ENCODE measurements at places on chromosomes 3 and 15.

GRCh38 chr15:97504031-97504792, 456.3 kb upstream of the ARRDC4 start:
- H3K36me3 ChIP-seq = no peaks in the 10 kb centered on the region
- DNase-seq = peak; percentile 39
- no peaks in the 10 kb centered on the region for H3K27me3 ChIP-seq
- no peaks in the 10 kb centered on the region for H3K4me1 ChIP-seq

GRCh38 chr15:51750792-51751696, at the start of gene TMOD2:
Gene TMOD2, plus strand, starts transcription at chr15:51751597. Its CDS starts 14,845 bp downstream, at chr15:51766442.
- peak within 1 kb of the TSS; percentile 95 for H3K4me3 ChIP-seq
- no peak within 1 kb of the TSS for H3K27ac ChIP-seq
- no peaks in the 10 kb centered on the region for H3K36me3 ChIP-seq
- peaks cover 8% of the 10 kb centered on the region for H3K4me1 ChIP-seq
- peaks cover 59% of the 10 kb centered on the region for H3K27me3 ChIP-seq

- no peaks in the 10 kb centered on the region for H3K36me3 ChIP-seq
- H3K4me3 ChIP-seq = no peak overlapping the region
- H3K27ac ChIP-seq = no peak overlapping the region
- no peaks in the 10 kb centered on the region for H3K27me3 ChIP-seq
- H3K4me1 ChIP-seq = no peaks in the 10 kb centered on the region
Measured at GRCh38 chr3:139694542-139694941, 16.8 kb upstream of the NMNAT3 start.

DNA sequence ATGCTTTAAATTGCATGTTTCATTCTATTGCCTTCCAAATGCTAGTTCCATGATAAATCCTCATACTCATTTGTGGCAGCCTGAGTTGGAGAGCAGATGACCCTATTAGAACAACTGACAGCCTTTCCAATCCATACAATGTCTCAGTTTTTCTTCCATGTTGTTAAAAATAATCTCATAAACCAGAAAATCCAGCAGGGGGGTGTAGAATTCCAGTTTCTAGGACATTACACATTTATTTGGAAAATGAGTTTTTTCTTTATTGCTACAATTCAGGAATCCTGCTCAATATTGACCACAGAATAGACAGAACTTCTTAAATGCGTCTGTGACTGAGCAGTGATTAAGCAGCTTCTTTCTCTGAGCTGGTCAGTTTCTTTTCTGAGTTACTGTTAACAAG, 174.2 kb upstream of the ATP10A start:
- H3K4me1 ChIP-seq = no peaks in the 10 kb centered on the region
- H3K27me3 ChIP-seq = no peaks in the 10 kb centered on the region
- no peak for DNase-seq

- H3K36me3 ChIP-seq = no peaks in the 10 kb centered on the region
- DNase-seq = no peak
- peak overlapping the region; percentile 74 for H3K27ac ChIP-seq
Measured at GRCh38 chr3:184377374-184377773, 633 bp downstream of the THPO start.

GRCh38 chr3:144039661-144040060, 68.0 kb downstream of the DIPK2A start:
- H3K27ac ChIP-seq = no peak overlapping the region
- no peaks in the 10 kb centered on the region for H3K27me3 ChIP-seq
- H3K4me1 ChIP-seq = no peaks in the 10 kb centered on the region
- no peak overlapping the region for H3K4me3 ChIP-seq
- no peak for DNase-seq

DNA sequence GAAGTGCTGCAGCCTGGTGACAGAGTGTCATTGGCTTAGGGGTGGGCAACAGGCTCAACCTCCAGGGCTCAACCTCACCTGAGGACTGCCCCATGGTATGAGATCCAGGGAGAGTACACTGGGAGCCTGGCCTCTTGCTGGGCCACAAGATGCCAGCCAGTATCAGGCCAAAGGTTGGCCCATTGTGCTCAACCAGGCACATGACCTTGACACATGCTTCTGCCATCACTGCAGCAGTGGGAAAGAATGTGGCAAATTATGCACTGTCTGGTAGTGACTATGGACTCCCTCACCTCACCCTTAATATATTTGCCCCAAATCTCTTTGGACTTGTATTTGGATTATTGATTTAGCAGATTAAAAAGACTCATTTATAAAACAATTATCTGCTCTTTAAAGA, 233.9 kb upstream of the GOLGA6L4 start:
- no peak overlapping the region for H3K27ac ChIP-seq
- H3K27me3 ChIP-seq = no peaks in the 10 kb centered on the region
- no peaks in the 10 kb centered on the region for H3K36me3 ChIP-seq
- no peak overlapping the region for H3K4me3 ChIP-seq
- H3K4me1 ChIP-seq = no peaks in the 10 kb centered on the region

DNA sequence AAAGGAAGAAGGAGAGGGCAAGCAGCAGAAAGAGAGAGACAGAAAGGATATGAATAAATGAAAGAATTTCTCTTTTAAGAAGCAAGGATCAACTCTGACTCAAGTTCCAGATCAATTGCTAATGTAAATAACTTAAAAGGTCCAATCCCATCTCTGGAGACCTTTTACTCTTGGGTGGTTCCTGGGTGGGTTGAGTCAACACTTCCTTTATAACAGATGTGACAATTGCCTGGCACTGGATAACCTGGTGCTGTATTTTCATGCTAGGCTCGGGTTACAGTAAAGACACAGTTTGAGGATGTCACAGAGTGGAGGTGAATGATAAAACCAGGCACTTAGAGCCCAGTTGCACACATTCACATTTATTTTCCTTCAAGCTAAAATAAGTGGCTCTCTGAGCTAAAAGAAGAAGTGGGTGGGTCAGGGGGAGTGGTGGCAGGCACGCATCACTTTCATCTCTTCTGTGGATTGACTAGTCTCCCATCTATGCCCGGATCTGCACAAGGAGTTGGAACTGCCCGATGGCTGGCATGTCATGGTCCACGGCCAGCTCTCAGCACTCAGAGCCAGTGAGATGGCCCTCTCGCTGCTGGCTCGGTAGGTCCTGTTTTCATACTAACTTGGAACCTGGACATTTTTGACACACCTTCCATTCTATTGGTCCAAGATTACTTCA, 465.8 kb downstream of the FOXP1 start:
- no peak overlapping the region for H3K4me3 ChIP-seq
- H3K27me3 ChIP-seq = no peaks in the 10 kb centered on the region
- H3K27ac ChIP-seq = peak overlapping the region; percentile 82

DNA sequence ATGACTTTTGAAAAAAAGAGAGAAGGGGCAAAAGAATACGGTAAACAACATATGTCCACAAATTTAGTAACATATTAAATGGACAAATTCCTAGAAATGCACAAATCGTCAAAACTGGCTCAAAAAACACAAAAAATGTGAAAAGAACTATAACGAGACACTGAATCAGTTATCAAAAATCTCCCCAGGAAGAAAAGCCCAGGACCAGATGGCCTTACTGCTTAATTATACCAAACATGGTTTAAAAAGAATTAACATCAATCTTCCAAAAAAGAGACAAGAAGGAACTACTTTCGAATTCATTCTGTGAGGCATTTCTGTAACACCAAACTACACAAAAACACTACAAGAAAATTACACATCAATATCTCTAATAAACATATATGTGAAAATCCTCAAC, 117.4 kb downstream of the STAG1 start:
- no peak overlapping the region for H3K27ac ChIP-seq
- no peaks in the 10 kb centered on the region for H3K27me3 ChIP-seq
- H3K4me3 ChIP-seq = no peak overlapping the region
- DNase-seq = no peak

GRCh38 chr3:114338651-114339357, 45.0 kb downstream of the TIGIT start:
- H3K27ac ChIP-seq = no peak overlapping the region
- no peaks in the 10 kb centered on the region for H3K27me3 ChIP-seq
- H3K36me3 ChIP-seq = no peaks in the 10 kb centered on the region
- no peaks in the 10 kb centered on the region for H3K4me1 ChIP-seq
- H3K4me3 ChIP-seq = no peak overlapping the region
- DNase-seq = no peak

DNA sequence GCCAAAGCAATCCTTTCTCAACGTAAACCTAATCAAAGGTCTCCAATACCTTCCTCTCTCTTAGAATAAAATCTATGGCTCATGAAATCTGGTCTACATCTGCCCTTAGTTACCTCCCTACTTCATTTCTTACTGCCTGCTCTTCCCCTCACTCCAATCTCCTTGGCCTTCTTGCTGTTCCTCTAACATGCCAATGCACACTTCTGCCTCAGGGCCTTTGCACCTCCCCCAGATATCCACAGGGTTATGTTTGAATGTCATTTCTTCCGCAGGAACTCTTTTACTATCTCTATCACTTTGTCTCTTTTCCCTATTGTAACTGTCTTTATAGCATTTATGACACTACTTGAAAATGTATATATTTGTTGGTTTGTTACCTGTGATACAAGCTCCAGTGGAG, 44.3 kb upstream of the PYGO1 start:
- no peak overlapping the region for H3K4me3 ChIP-seq
- no peaks in the 10 kb centered on the region for H3K4me1 ChIP-seq
- H3K27ac ChIP-seq = no peak overlapping the region
- DNase-seq = no peak
- H3K27me3 ChIP-seq = no peaks in the 10 kb centered on the region

DNA sequence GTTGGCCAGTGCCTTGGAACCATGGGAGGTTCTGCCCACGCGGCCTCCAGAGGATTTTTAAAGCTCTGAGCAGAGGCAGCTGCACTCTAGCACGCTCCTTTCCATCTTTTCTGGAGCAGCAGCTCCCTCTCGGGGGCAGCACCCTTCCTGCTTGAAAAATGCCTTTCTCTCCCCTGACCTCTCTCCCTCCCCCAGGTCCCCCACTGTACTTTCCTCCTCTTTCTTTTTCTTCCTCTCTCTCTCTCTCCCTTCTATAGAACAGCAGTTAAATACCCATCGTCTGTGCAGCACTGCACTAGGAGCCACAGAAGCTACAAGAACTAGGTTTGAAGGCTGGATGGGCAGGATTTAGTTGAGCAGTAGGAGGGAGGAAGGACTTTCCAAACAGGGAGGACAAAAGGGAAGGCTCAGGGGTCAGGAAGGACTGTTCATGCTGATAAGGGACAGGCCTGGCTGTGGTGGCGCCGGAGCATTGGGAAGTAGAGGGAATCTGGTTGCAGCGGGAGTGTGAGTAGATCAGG, 4.4 kb downstream of the ALPK3 start:
- DNase-seq = no peak
- H3K36me3 ChIP-seq = no peaks in the 10 kb centered on the region
- peaks cover 34% of the 10 kb centered on the region for H3K4me1 ChIP-seq
- H3K27me3 ChIP-seq = no peaks in the 10 kb centered on the region

DNA sequence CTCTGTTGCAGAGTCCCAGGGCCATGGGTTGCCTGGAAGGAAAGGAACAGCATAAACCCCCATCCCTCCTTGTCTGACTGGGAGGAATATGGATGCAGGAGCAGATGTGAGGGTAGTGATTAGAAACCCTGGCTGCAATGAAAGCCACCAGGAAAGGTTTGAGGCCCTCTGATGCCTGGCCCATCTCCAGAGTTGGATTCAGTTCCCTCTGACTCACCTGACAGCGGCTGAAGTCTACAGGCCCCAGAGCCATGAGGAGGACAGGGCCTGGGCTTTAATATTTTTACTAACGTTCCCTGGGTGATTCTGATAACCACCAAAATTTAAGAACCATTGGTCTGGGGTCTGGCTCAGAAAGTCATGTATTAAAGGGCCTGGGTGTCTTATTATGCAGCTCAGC, 214.0 kb downstream of the EPHB1 start:
- no peaks in the 10 kb centered on the region for H3K36me3 ChIP-seq
- DNase-seq = peak; percentile 1
- no peak overlapping the region for H3K4me3 ChIP-seq
- H3K27ac ChIP-seq = no peak overlapping the region
- no peaks in the 10 kb centered on the region for H3K4me1 ChIP-seq
- no peaks in the 10 kb centered on the region for H3K27me3 ChIP-seq

DNA sequence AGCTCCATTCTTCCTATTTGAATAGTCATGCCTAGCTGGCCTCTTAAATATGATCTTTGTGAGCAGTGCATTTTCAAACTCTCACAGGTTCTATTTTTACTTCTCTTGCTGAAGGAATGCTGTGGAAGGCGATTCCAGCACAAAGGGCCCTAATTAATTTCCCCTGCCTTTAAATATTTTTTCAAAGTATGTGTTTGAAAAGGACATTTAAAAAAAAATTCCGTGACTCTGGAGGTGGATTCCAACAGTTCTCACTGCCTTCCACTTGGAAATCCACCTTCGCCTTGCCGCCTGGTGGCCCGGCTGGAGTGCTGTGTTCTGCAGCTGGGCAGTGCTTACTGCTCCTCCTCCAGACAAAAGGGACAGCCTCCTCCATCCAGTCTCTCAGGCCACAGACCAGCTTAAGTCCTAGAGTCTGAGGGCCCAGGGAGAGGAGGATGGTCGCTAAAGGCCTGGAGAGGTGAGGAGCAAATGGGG, 61.5 kb upstream of the CORO2B start:
- H3K4me1 ChIP-seq = no peaks in the 10 kb centered on the region
- H3K36me3 ChIP-seq = no peaks in the 10 kb centered on the region
- no peak for DNase-seq
- no peaks in the 10 kb centered on the region for H3K27me3 ChIP-seq
- H3K4me3 ChIP-seq = no peak overlapping the region
- no peak overlapping the region for H3K27ac ChIP-seq

- no peak overlapping the region for H3K27ac ChIP-seq
- H3K36me3 ChIP-seq = no peaks in the 10 kb centered on the region
- no peak for DNase-seq
- H3K4me3 ChIP-seq = no peak overlapping the region
Measured at GRCh38 chr3:101703169-101703568, 16.7 kb upstream of the RPL24 start.

DNA sequence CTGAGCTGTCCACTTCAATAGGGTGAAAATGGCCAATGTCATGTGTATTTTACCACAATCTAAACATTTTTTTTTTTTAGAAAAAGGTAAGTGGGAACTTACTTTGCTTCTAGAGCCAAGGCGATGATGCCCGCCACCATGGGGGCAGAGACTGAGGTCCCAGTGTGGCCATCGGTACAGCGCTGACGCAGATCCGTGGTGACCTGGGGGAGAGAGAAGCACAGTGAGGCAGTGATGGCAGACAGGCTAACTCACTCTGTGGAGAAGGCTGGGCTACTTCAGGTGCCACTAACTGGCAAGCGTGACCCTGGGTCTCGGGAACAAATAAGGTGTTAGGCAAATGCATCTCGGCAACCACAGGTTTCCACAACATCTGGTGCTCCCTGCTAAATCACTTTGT, 94.3 kb upstream of the SNRPA1 start:
- H3K4me1 ChIP-seq = no peaks in the 10 kb centered on the region
- no peak overlapping the region for H3K27ac ChIP-seq
- no peak overlapping the region for H3K4me3 ChIP-seq
- H3K27me3 ChIP-seq = no peaks in the 10 kb centered on the region

DNA sequence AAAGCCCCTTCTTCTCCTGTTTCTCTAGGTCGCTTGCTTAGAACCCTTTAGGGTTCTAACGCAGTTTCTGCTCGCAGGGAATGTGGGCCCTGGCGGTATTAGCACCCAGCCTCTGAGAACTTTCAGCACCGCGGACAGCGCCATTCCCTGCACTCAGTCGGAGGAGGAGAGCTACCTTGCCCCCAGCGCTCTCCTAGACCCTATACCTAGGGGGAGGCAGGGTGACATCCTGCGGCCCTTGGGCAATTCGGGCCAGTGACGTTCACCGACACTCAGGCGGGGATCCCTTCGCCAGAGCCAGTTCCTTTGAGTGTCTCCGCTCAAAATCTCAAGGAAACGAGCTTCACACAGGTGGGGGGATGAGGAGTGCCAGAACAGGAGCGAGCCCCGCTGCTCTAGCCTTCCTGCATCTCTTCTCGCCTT, 1.3 kb downstream of the SLC7A14 start:
- H3K27me3 ChIP-seq = peaks cover 92% of the 10 kb centered on the region
- no peak overlapping the region for H3K27ac ChIP-seq
- H3K4me3 ChIP-seq = no peak overlapping the region
- peak; percentile 91 for DNase-seq
